ENCODE measurements at places on chromosomes 16 and 17.

GRCh38 chr17:18102640-18103039 is 5.9 kb upstream of the MYO15A start:
- no peak for DNase-seq

DNA sequence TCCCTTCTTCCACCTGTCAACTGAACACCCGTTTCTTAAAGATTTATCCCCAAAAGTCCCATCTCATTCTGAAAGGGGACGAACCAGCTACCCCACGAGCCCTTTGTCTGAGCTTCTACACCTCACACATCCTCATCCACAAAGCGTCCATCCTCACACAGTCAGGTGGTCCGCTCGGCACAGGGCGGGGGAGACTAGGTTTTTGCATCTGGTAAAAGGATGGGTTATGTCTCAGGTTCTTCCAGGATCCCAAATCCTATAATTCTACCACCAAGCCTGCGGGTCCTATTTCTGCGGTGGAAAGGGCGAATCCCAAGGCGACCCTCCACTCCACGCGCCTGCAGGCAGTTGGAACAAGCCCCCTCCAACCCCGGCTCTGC is 458 bp downstream of the GFOD2 start:
- no peak for DNase-seq

GRCh38 chr17:63542942-63543821 is 7.1 kb upstream of the DCAF7 start:
- DNase-seq: no peak

GRCh38 chr16:63978240-63978639 is 1143.6 kb downstream of the CDH11 start:
- no peak for DNase-seq

- DNase-seq: peak; percentile 69
Observed at GRCh38 chr16:90019543-90020259, 445 bp upstream of the DBNDD1 start.
